ENCODE measurements at places on chromosomes 2 and 18.

GRCh38 chr2:23478933-23479683, 94.1 kb downstream of the KLHL29 start:
- DNase-seq: no peak

GRCh38 chr2:172440795-172441194, 13.4 kb downstream of the ITGA6 start:
- DNase-seq: peak; percentile 39

DNA sequence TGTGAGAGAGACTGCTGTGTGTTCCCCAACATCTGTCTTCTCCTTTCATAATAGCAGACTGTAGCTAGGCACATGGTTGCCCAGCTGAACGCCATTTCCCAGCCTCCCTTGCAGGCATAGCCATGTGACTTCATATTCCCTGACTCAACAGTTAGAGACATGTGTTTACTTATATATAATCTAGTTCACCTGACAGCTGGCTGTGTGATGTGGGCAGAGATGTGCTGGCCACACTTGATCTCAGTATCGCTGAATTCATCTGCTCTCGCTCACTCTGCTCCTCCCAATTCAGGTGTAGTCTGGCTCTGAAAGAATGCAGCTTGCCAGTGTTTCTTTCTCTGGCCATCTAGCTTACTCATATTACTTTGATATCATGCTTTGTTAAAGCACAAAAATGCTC, 52.3 kb upstream of the SEC11C start:
- DNase-seq: no peak

GRCh38 chr2:75276093-75277029, 77.0 kb upstream of the TACR1 start:
- DNase-seq: no peak

GRCh38 chr2:122754561-122754960, 999.1 kb downstream of the TSN start:
- DNase-seq: no peak

- no peak for DNase-seq
These were observed at the start of gene MPP4 for GRCh38 chr2:201698588-201699226. MPP4 (minus strand) TSS chr2:201698644; CDS start chr2:201693954, 4,690 bp downstream.

Data from CD8-positive, alpha-beta T cell (primary cell).